ENCODE measurements at places on chromosomes 12 and 14.
A peak's percentile ranks its signal among the peaks of the same experiment; 100 is the strongest.

- DNase-seq: no peak
These were observed 231.2 kb upstream of the DCN start for GRCh38 chr12:91413581-91414546.

DNA sequence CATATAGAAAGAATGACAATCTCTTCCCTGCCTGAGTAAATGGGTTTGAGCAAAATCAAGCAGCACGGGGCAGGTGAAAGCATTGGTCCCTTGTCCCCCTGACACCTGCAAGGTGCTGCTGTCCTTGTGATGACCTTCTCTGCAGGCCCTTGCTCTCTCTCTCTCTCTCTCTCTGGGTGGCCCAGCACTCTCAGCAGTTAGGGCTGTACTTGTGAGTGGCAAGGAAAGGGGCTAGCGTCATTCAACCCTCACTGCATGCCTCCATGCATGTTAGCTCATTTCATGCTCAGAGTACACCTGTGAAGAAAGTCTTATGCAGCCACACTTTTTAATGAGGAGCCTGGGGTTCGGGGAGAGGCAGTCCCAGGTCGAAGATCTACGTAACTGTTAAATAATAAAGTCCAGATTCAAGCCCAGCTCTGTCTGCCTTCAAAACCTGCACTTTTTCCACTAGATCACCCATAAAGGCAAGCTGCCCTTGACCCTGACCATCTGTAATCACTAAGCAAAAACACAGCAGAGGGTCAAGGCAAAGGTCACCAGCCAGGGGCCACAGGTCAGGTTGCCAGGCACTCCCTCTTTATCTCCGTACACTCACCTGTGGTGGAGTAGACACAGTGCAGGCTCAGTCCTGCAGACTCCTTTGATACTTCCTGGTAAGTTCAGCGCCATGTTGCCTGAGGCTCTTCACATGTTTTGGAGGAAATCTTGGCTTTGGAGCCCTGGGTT is 44.9 kb upstream of the CLMN start:
- no peak for DNase-seq

GRCh38 chr14:71942904-71943694 is 10.9 kb downstream of the RGS6 start:
- no peak for DNase-seq

DNA sequence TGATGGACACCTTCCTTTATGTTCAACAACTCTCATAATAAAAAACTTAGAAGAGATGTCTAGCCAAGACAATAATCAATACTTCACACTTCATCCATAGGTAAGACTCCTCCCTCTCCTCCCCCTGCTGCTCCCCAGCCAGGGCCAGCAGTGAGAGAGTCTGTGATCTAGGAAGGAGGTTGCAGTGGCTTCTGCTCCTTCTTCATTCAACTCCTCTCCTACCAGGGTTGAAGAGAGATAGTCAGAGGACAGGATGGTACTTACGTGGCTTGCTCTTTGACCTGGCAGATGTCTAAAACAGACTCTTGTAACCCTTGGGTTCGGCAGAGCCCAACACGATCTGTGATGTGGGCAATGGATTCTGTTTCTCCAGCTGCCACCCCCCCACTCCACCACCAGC is 31.0 kb downstream of the DHRS2 start:
- no peak for DNase-seq

DNA sequence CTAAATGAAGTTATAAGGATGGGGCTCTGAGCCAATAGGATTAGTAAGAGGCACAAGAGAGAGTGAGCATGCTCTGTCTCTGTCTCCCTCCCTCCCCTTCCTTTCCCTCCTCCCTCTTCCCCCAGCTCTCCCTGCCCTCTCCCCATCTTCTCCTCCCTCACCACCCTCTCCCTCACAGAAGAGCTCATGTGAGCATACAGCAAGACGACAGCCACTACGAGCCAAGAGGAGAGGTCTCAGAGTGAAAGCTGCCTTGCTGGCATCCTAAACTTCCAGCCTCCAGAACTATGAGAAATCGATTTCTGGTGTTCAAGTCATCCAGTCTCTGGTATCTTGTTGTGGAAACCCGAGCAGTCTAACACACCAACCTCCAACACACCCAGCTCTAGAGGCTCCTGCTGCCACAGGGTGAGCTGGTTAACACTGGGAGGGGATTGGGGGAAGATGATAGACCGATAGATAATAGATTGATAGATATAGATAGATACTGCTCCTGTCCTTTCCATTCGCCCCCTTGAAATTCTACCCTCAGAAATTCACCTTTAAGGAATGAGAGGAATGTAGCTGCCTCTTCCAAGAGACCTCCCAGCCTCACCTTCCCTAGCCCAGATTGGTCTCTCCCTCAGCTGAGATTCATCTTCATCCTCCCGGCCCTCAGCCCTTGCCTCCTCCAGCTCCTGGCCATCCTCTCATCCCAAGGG is 25.8 kb upstream of the ACTN1 start:
- no peak for DNase-seq

DNA sequence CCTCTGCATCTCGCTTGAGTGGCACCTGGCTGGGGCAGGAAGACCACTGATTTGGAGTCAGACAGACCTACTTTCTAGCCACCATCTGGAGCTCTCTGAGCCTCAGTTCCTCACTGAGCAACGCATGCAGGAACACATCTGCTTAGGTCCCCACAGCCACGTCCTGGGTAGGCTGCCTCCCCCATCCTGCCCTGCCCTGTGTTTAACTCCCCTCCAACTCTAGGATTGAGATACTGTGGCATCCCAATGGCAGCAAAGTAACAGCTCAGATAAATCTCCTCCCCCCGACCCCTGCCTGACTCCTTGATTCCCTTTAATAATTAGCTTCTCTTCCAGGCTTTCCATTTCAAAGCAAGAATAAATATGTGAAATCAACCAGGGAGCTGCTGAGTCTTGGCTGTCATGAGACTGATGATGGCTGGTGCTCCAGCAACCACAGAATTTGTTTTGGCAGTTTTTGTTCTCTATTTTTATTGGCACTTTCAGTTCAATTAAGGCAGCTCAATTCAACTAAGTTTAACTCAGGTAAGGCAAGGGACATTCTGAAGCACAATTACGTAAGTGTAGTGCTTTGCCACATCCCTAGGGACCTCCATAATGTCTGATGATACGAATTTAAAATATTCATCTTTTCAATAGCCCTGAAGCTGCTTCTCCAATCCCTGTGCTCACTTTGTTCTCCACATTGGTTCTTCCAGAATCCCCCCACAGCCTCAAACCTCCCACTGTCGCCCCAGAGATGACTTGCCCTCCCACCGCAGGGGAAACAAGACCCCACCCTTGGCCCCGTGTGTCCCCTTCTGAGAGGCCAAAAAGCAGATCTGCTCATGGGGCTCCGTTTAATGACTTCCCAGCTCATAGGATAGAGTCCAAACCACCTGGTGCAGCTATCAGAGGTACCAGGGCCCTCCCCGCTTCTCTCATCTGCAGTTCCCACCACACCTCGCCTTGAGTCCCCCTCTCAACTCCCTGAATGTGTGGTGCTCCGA is 58.2 kb downstream of the ESR2 start:
- DNase-seq: no peak

DNA sequence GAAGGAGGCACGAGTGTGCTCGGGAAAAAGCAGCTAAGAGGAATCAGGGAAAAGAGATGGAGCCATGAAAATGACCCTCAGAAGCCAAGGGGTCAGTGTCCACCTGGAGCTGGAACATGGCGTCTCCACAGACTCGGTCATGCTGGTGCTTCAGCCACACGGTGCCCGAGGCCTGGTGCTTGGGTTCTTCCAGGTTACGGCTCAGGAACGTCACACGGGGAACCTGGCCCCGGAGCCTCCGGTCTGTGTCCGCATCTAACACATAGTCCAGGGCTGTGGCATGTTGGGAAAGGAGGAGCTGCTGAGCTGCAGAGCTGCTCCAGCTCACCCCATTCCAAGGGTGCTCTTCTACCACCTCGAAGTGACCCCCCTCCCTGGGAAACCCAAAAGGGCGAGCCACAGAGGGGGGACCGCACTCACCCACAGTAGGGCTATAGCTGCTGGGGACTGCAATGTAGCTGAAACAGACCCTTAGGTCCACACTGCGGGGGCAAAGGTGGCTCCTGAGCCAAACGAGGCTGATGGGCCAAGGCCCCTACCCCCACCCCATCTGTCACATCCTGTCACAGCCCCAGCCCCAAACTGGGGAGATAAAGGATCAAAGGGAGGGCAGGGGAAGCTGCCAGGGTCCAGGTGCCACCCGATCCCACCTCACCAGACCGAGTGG is 10.8 kb downstream of the ITGA7 start:
- DNase-seq: no peak

GRCh38 chr12:53729644-53730043 is 2.4 kb upstream of the CALCOCO1 start:
- DNase-seq: no peak

- no peak for DNase-seq
These were observed 3.7 kb downstream of the TAS2R42 start for GRCh38 chr12:11183011-11183410.

DNA sequence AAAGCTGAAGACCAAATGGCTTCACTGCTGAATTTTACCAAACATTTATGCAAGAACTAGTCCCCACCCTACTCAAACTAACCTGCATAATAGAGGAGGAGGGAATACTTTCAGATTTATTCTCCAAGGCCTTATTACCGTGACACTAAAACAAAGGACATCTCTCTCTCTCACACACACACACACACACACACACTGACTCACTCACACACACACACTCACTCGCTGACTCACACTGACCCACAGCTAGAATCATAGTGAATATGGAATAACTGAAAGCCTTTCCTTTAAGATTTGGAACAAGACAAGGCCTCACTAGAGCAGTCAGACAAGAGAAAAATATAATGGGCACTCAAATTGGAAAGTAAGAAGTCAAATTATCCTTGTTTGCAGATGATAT is 1014.1 kb downstream of the TMTC2 start:
- DNase-seq: no peak

DNA sequence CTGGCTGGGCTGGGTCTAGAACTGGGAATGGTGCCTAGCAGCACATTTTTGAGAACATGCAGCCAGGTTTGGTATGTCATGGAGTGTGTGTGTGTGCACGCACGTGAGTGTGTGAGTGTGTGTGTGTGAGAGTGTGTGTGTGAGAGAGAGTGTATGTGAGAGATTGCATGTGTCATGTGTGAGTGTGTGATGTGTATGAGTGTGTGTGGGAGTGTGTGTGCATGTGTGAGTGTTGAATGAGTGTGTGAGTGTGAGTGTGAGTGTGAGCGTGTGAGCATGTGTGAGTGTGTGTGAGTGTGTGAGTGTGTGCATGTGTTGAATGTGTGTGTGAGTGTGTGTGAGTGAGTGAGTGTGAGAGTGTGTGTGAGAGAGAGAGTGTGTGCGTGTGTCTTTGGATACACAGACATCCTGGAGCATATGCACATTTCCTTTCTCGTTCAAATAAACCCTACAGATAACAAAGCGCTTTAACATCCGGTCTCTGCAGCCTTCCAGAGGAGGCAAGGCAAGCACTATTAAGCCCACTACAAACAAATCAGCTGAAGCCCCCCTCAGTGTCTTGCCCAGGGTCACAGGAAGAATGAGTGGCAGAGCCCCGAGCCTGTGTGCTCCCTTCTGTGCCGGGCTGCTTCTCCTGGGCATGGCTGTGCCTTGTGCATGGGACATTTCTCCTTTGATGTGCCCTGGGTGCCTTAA is 108.7 kb upstream of the ETV6 start:
- DNase-seq: no peak

GRCh38 chr12:113683574-113683973 is 211.9 kb upstream of the LHX5 start:
- no peak for DNase-seq

DNA sequence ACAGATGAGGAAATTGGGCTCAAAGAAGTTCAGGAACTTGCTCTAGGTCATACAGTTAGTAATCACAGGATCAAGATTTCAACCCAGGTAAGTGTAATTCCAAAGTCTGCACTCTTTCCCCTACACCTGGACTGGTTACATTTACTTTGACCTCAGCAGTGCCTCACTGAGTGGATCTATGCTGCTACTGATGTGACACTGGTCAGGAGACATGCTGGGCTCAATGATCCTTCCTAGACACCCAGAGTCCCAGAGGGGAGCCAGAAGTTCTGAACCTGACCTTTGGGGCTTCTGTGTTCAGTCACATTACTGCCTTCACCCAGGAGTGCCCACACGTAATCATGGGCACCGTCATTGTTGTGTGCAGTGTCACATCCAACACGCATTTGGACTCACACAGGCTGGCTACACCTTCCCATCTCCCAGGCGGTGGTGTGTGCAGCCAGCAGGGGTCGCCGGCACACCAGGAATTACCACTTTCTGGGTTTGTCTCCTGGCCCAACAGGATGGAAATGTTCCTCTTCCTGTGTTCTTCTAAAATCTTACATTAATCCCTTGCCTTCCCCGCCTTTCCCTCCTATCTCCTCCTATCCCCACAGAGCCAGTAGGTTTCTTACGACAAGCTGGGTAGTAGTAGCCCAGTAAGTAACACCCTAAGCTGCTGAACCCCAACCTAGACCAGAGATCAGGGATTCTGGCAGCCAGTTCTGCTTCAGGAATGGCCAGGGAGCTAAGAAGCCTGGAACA is 25.6 kb downstream of the CALCOCO1 start:
- peak; percentile 69 for DNase-seq

- no peak for DNase-seq
These were observed 780.7 kb downstream of the FLRT2 start for GRCh38 chr14:86310611-86311010.

GRCh38 chr12:116026768-116027550 is 250.5 kb downstream of the MED13L start:
- DNase-seq: no peak

GRCh38 chr14:55684956-55685584 is 105.1 kb downstream of the KTN1 start:
- DNase-seq: peak; percentile 83

GRCh38 chr14:91108941-91109611 is 4.8 kb upstream of the DGLUCY start:
- no peak for DNase-seq

GRCh38 chr12:113048716-113049127 is 7.8 kb upstream of the DTX1 start:
- peak; percentile 59 for DNase-seq

GRCh38 chr12:104460041-104460719 is 3.4 kb downstream of the CHST11 start:
- no peak for DNase-seq

DNA sequence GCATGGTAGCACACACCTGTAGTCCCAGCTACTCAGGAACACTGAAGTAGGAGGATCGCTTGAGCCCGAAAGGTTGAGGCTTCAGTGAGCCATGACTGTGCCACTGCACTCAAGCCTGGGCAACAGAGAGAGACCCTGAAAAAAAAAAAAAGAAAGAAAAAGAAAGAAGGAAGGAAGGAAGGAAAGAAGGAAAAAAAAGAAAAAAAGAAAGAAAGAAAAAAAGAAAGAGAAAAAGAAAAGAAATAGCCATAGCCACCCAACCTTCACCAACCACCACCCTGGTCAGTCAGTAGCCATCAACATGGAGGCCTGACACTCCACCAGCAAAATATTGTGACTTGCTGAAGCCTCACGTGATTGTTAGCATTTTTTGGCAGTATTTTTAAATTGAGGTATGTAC is 21.4 kb upstream of the TMEM263 start:
- DNase-seq: no peak

- DNase-seq: no peak
These were observed 20.5 kb upstream of the GPR132 start for GRCh38 chr14:105085766-105086165.

DNA sequence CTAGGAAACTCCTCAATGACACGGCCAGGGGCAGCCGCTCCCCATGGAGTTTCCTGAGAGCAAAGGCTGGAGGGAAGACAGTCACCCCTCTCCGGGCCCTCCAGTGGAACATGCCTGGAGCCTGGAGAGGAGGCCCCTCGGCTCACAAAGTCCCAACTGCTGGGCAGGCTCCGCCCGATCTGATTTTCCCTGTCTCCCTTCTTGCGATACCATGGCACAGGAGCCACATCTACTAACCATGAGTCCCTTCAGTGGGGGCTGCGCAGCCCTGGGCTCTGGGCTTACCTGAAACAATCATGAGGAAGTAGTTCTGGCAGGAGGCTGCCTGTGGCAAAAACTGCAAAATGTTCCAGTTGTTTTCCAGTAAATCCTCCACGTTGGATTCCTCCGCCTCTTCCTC is 15.3 kb downstream of the P2RX2 start:
- no peak for DNase-seq
